ENCODE measurements at places on chromosomes 5 and 9.

GRCh38 chr5:98906756-98907355 lies 22.0 kb downstream of the CHD1 start:
- DNase-seq = no peak

DNA sequence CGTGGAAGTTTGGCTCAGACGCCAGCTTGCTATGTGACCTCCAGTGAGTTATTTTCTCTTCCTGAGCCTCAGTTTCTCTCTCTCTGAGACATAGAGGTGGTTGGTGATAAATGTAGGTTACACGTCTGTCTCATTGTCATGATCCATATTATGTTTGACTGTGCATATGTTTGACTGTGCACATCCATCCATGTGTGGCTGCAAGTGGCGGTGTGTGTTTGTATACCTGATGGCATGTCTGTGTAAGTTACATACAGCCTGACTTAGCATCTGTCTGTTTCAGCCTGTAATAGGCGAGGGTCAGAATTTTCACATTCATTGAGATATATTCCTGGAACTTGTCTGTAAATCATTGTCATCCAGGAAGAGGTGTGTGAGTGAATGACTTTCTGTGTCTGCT lies 3.3 kb downstream of the SPARC start:
- no peak for DNase-seq

DNA sequence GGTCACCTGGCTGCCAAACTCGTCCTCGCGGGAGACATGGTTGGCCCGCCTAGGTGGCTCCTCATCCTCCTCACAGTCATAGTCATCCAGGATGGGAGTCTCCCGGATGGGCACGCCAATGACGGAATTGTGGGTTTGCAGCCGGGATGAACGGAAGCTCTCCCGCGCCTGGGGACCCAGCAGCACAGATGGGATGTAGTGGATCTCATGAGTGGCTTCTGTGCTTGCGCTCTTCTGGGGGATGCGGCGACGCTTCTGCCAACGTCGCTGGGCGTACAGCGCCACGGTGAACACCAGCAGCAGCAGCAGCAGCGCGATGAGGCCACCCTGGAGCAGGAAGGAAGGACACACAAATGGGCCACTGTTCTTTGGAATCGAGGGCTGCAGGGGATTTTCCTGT lies 200.4 kb downstream of the ASTN2 start:
- DNase-seq = no peak

DNA sequence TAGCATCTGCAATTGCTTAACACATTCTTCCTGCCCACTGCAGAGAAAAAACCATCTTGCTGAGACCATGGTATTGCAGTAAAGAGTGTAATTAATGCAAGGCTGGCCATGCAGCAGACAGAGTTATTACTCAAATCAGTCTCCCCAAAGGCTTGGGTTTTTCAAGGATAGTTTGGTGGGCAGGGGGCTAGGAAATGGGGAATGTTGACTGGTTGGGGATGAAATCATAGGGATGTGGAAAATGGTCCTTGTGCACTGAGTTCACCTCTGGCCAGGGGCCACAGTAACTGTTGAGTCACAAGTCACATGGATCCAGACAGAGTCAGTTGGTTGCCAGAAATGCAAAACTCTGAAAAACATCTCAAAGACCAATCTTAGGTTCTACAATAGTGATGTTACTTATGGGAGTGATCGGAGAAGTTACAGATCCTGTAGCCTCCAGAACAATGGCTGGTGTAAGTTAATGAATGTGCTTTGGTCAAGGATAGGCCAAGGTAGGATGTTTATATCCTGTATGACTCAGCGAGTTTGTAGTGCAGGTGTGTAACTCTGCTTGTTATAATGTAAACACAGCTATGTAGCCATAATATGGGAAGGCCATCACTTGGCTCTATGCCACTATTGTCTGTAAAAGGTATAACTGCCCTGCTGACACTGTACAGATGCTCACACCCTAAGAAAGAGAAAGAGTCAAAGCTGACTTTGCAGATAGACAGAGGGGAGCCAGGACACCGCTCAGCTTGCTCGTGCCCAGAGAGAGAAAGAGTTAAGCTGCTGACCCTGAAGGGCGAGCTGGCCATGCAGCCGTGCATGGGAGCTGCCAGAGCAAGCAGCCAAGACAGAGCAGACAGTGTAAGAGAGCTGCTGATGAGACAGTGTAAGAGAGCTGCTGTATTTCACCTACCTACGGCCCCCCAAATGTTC lies 27.2 kb downstream of the C9orf152 start:
- no peak for DNase-seq

- DNase-seq = no peak
Observed at GRCh38 chr5:132471151-132471907, 19.2 kb downstream of the IRF1 start.

- DNase-seq = no peak
Observed at GRCh38 chr5:54794135-54794975, 191.0 kb downstream of the ESM1 start.

DNA sequence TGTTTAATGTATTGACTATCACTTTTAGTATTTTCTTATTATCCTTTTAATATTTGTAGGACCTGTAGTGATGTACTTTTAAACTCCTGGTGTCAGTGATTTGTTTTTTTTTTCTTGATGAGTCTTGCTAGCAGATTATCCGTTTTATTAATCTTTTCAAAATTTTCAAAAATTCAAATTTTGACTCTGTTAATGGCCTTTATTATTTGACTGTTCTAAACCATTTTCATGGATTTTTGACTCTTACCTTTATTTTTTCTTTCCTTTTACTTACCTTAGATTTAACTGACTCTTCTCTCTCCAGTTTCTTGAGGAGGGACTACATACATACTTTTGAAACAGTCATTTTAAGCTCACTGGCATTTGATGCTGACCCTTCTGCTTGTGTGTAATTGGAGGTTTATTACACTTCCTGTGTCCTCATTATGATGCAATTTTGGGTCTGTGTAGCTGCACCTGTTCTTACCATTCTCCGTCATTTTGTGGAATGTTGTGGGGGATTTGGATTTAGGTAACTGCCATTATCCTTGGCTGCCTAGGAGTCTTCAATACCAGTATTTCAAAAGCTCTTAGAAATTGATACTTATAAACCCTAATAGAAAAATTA lies 32.0 kb upstream of the EXOC3 start:
- DNase-seq = no peak

- no peak for DNase-seq
Observed at GRCh38 chr9:128587453-128587852, 35.1 kb downstream of the SPTAN1 start.

GRCh38 chr9:86046071-86046636 lies 53.2 kb downstream of the GOLM1 start:
- no peak for DNase-seq
